Endothelial cell (in vitro differentiated cells): ENCODE measurements at places on chromosomes 12 and 14.

DNA sequence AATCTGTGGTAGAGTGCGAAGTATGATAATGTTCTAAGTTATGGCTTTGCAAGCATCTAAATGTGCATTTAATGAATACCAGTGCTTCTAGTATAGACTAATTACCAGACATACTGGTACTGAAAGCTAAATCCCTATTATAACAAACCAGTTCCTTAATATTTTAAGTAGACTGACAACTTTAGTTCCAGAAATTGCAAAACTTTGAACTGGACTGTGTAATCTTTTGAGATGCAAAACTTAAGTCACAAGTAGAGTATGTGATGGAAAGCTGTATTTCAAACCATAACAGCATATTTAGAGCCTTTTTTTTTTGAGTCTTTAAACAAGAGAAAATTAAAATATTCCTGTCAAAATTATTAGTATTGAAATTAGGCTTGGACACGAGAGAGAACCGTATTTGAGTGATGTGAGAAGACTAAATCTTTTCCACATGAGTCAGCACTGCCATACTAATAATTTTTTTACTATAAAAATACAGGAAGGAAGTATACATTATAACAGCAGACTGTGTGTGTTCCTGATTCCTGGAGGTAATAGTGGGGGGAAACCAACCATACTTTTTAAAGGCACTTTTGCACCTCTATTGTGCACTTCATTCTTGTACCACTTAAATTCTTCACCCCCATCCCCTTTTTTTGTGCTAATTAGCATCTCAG, 45.5 kb downstream of the PPM1A start:
- no peak overlapping the region for H3K27ac ChIP-seq
- no peaks in the 10 kb centered on the region for H3K27me3 ChIP-seq
- peaks cover 4% of the 10 kb centered on the region for H3K36me3 ChIP-seq
- DNase-seq, result no peak
- no peak overlapping the region for H3K4me3 ChIP-seq
- no peaks in the 10 kb centered on the region for H3K4me1 ChIP-seq

DNA sequence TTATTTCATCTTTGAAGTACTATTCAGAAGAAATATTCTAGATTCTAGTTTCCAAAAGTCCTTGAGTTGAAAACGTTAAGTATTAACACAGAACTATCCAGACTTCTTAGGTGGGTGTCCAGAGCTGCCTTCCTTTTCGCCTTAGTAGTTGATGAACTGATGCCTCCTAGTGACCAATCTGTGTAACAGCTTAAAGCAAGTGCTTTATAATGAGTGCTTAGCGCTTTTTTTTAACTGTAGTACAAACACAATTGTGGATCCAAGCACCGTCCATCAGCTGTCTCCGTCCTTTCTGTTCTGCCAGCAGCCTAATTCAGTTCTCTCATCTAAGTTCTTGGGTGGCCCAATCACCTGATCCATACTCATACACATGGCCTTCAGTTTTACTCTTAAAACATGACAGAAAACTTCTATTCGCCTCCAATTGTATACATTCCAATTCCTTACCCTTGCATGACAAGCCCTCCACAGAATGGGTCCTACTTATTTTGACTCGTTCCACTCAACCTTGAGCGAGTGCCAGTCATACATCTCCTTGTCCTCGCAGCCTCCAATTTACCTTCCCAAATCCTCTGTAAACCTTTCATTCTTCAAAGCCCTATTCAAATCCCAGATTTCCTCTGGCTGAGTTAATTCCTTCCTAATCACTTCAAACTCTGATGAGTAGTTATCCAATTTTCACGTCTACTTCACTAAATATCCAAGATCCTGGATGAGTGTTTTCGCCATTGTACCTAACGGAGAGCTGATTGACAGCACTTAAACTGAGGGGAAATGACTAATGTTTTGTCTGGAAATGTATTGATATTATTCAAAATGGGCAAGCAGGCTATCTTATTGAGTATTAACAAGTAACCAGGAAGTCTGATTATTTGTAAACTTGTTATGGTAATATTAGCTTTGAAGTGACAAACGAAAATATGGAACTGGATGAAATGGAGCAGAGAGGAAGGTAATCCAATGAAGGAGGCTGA, 5.8 kb upstream of the PHLDA1 start:
- H3K4me3 ChIP-seq, result no peak overlapping the region
- H3K27me3 ChIP-seq, result peaks cover 2% of the 10 kb centered on the region
- H3K36me3 ChIP-seq, result no peaks in the 10 kb centered on the region
- peaks cover 28% of the 10 kb centered on the region for H3K4me1 ChIP-seq
- H3K27ac ChIP-seq, result peak overlapping the region; percentile 3

DNA sequence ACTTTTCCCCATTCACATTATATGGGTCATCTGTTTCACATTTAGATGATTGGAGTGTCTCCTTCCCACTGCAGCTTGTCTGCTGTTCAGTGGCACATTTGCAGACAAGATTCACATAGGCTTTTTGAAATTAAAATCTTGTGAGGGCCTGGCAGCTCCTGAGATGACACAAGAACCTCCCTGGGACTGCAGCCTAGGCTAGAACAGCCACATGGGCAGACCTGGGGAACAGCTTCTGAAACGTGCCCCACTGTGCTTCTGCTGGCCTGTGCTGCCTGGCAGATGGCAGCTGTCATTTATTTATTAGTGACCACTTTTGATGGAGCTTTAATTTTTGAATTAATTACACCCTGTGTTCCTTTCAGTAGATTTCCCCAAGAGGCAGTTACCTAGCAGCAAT, 137.4 kb downstream of the GRIP1 start:
- H3K4me3 ChIP-seq, result no peak overlapping the region
- no peak for DNase-seq
- no peak overlapping the region for H3K27ac ChIP-seq
- no peaks in the 10 kb centered on the region for H3K27me3 ChIP-seq

- H3K36me3 ChIP-seq, result peaks cover 20% of the 10 kb centered on the region
- peak overlapping the region; percentile 92 for H3K4me3 ChIP-seq
- no peak for DNase-seq
- H3K27ac ChIP-seq, result peak overlapping the region; percentile 96
- H3K4me1 ChIP-seq, result peaks cover 32% of the 10 kb centered on the region
- H3K27me3 ChIP-seq, result peaks cover 11% of the 10 kb centered on the region
Observed at GRCh38 chr12:31728289-31728916, 418 bp downstream of the AMN1 start.

GRCh38 chr14:61640158-61641136, 54.9 kb upstream of the HIF1A start:
- H3K4me3 ChIP-seq, result no peak overlapping the region
- H3K27me3 ChIP-seq, result peaks cover 2% of the 10 kb centered on the region
- H3K27ac ChIP-seq, result no peak overlapping the region
- H3K36me3 ChIP-seq, result no peaks in the 10 kb centered on the region

GRCh38 chr12:43155376-43155775, 396.6 kb downstream of the ADAMTS20 start:
- H3K4me3 ChIP-seq, result no peak overlapping the region
- no peak overlapping the region for H3K27ac ChIP-seq
- no peak for DNase-seq
- H3K27me3 ChIP-seq, result no peaks in the 10 kb centered on the region
- no peaks in the 10 kb centered on the region for H3K36me3 ChIP-seq

- H3K36me3 ChIP-seq, result peaks cover 20% of the 10 kb centered on the region
- no peak for DNase-seq
- H3K4me1 ChIP-seq, result peaks cover 11% of the 10 kb centered on the region
- no peak overlapping the region for H3K27ac ChIP-seq
- H3K27me3 ChIP-seq, result peaks cover 5% of the 10 kb centered on the region
Observed at GRCh38 chr12:75921622-75922289, 109.8 kb downstream of the PHLDA1 start.

DNA sequence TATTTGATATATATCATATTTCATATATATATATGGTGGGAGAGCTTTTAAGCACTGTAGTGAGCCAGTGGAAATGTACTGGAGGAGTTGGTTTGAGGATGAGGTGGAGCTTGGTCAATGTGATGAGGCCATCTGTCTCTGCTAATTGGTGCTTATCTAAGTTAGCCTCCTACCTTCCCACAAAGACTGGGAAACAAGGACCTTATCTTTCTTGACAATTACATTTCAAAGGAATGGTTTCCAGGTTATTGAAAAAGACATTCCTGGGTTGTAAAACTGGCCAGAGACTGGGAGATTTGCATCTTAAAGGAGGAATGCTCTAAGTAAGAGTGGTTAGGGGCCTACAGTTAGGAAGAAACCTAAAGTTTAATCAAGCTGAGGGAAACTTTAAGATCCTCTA, 212.8 kb upstream of the SYT1 start:
- no peak for DNase-seq
- H3K4me1 ChIP-seq, result no peaks in the 10 kb centered on the region
- peaks cover 5% of the 10 kb centered on the region for H3K27me3 ChIP-seq
- H3K27ac ChIP-seq, result no peak overlapping the region
- H3K4me3 ChIP-seq, result no peak overlapping the region

GRCh38 chr12:111687255-111687654, 1.4 kb downstream of the ACAD10 start:
- no peak overlapping the region for H3K27ac ChIP-seq
- peak overlapping the region; percentile 99 for H3K4me3 ChIP-seq
- H3K36me3 ChIP-seq, result peaks cover 7% of the 10 kb centered on the region
- DNase-seq, result no peak

GRCh38 chr12:117076410-117077372, 22.5 kb downstream of the TESC start:
- no peak for DNase-seq
- peaks cover 9% of the 10 kb centered on the region for H3K4me1 ChIP-seq
- peaks cover 1% of the 10 kb centered on the region for H3K27me3 ChIP-seq
- no peak overlapping the region for H3K4me3 ChIP-seq
- H3K36me3 ChIP-seq, result no peaks in the 10 kb centered on the region

DNA sequence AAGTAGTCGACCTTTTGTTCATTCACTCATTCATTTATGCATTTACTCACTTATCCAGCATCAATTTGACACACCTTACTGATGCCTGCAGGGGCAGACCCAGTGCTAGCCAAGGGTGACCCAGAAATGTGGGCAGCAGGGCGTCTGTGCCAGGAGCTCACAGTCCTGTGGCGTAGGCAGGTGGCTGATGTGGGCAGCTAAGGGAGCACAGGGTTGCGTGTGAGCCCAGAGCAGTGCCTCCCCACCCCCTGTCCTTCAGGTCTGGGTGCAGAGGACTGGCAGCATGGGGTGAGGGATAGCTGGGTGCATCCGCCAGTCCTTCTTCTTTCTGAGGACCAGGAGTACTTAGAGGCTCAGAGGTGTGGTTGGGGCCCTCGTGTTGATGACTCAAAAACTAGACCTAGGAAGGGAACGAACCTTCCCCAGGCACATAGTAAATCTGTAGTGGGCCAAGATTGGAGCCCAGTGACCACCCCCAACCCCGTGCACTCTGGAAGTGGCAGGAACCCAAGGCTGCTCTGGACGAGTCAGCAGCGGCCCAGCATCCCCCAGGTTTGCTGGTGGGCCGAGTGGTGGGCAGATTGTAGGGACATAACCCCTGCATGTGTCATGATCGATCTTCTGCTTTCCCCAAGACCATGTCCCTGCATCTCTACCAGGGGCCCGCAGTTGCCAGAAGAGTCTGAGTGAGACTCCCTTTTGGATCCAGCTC, 63.9 kb downstream of the BEGAIN start:
- no peak overlapping the region for H3K27ac ChIP-seq
- no peak overlapping the region for H3K4me3 ChIP-seq
- no peaks in the 10 kb centered on the region for H3K27me3 ChIP-seq
- peaks cover 8% of the 10 kb centered on the region for H3K4me1 ChIP-seq
- DNase-seq, result no peak
- H3K36me3 ChIP-seq, result no peaks in the 10 kb centered on the region

DNA sequence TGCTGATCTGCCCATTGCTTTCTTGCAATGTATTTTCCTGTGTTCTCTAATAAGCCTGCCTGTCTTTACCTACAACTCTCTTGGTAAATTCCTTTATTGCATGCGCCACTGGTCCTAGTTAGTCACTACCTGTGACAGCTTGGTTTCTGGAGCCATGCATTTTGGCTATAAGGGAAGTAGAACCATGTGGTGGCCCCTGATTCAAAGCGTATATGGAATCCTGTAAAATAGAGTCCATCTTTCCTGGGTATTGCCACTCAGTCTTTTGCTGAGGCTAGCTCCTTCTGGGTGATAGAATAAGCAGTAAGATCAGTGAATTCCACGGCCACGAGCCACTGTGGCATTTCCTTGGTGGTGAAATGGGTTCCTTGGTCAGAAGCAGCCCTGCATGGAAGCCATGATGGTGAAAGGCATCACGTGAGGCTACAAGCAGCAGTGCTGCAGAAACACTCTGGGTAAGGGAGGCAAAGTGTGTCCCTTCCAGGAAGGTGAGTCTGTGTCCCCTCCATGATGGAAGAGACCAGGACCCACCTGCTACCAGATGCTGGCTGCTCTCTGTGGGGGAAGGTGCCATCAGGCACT, 19.6 kb downstream of the TNFAIP2 start:
- peaks cover 9% of the 10 kb centered on the region for H3K4me1 ChIP-seq
- no peak overlapping the region for H3K27ac ChIP-seq
- H3K36me3 ChIP-seq, result no peaks in the 10 kb centered on the region
- peaks cover 4% of the 10 kb centered on the region for H3K27me3 ChIP-seq
- DNase-seq, result no peak

DNA sequence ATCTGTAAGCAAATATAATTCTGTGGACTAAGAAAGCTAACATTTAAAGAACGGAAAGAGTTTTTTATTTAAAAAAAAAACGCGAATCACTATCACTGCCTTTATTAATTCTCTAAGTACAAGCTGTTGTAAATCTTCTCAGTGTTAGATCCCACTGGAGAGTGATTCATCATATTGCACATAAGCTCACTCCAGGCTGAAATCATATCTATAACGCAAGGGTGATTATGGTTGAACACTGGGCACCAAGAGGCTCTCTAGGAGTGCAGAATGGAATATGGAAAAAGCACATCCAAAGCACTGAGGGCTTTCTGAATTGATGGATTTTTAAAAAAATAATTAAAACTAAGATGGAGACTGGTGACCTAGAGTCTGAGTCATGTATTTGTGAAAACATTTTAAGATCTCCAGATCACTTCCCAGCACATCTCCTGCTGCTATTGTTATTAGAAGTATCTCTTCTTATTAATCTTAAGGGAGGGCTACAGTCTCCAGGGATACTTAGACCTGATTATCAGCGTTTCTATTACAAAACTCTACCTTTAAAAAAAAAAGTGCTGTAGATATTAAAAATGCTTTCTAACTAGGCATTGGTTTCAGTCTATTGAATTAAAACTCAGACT, 1106.8 kb downstream of the AACS start:
- DNase-seq, result no peak
- no peak overlapping the region for H3K4me3 ChIP-seq
- peaks cover 2% of the 10 kb centered on the region for H3K27me3 ChIP-seq
- no peak overlapping the region for H3K27ac ChIP-seq
- H3K36me3 ChIP-seq, result no peaks in the 10 kb centered on the region

GRCh38 chr12:123078120-123078465, 72.8 kb downstream of the PITPNM2 start:
- H3K36me3 ChIP-seq, result peaks cover 13% of the 10 kb centered on the region
- no peak for DNase-seq
- no peak overlapping the region for H3K4me3 ChIP-seq
- no peak overlapping the region for H3K27ac ChIP-seq
- no peaks in the 10 kb centered on the region for H3K4me1 ChIP-seq

DNA sequence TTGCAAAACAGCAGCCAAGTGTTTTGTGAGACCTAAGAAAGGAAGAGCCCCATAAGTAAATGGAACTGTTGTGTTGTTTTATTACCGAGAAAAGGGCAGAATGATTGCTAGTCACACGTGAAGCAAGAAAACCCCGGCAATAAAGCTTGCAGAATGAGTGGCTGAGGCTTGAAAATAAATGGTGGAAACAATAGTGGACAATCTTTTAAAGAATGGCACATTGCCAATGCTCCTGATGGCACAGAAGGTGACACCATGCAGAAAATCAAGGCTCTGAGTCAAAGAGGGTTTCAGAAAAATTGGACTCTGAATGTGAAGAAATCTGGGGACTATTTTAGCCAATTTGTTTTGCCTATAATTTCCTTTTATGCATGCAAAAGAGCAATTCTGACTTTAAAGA, 4.0 kb upstream of the AQP2 start:
- DNase-seq, result no peak
- peaks cover 16% of the 10 kb centered on the region for H3K4me1 ChIP-seq
- H3K27ac ChIP-seq, result no peak overlapping the region
- H3K27me3 ChIP-seq, result peaks cover 6% of the 10 kb centered on the region
- no peaks in the 10 kb centered on the region for H3K36me3 ChIP-seq
- no peak overlapping the region for H3K4me3 ChIP-seq
